ENCODE measurements at places on chromosomes 7 and 10.
A peak's percentile ranks its signal among the peaks of the same experiment; 100 is the strongest.

DNA sequence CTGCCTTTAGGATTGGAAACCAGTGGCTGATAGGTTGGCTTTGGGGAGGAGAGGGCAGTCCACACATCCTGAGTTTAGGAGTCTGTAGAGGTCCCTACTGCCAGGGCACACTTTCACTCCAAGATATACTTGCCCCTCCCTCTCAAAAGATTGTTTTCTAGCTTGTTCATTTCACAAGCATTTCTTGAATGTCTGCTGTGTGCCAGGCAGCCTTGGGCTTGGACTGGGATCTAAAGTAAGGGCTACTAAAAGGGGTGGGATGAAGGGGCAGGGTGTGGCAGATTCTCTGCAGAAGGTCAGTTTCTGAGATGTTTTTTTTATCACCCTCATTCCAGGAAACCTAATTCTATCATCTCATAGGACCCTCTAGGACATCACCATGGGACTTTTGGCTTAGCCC lies 272.4 kb downstream of the SKAP2 start:
- DNase-seq, result no peak

GRCh38 chr7:127153315-127153714 lies 99.4 kb downstream of the GRM8 start:
- no peak for DNase-seq

GRCh38 chr7:155992538-155992937 lies 180.3 kb upstream of the SHH start:
- no peak for DNase-seq

- no peak for DNase-seq
These were observed 11.5 kb downstream of the IKZF1 start for GRCh38 chr7:50315739-50316671.

DNA sequence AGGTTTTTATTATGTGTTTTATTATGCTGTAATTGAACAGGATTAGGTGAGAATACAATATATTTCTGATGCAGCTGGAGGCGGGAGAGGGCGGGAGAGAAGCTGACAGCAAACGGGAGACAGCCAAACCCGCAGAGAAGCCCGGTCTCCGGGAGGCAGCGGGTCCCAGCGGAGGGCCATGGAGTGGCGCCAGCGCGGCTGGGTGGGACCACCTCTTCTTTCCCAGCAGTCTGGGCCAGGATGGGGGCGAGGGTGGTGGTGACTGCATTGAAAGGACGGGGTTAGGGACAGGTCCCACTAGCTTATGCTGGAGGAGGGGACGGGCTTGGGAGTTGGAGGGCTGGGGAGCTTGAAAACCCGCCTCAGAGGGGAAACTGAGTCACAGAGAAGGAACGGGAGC lies 14.5 kb upstream of the KAZALD1 start:
- DNase-seq, result no peak

DNA sequence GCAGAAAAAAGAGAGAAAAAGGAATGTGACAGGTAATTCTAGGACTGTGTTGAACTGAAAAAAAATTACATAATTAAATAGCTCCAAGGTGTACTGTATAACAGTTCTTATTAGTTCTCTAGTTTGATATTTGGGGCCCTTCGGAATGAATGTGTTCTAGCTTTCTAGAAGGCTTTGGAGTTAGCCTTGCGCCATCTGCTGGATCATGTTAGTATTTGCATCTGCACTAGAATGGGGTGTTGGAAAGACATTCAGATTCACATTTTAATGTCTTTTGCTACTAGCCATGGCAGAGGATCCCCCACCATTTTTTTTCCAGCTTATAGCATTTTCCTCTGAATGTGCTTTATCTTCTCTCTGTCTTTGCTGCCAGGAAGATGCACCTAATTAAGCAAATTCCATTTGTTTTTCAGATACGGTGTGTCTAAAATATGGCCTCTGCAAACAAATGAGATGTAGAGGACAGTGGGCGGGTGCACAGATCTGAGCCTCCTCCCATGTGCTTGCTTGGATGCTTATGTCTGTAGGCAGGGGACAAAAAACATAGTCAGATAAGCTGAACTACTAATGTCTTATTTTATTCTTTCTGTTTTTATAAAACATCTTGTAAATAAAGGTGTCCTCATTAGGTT lies 238.5 kb downstream of the PHF14 start:
- DNase-seq, result peak; percentile 70

DNA sequence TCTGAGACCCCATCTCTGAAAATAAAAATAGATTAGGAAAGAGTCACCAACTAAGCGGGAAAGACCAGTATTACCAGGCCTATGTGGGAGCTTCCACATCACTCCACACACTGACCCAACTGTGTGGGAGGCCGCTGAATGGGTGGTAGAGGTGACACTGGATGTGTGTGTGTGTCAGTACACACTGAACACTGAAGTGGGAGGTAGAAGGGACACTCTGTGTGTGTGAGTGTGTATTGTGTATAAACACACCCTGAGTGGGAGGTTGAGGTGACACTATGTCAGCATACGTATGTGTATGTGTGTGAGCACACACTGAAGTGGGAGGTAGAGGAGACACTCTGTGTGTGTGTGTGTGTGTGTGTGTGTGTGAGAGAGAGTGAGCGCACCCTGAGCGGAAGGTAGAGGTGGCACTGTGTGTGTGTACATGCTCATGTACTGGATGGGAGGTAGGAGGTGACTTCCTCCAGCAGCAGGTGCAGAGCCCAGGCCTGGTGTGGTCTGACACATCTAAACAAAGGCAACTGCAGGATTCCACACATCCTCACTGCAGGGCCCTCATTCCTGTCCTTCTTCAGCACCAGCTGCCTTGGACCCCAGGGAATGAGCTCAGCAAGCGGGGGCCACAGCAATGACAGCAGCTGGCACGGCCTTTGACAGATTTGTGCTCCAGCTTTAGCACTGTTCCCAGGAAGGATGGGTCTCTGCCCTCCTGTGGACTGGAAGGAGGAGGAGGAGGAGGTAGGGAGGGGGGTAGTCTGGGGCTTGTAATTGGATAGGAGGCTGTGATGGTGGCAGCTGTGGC lies 26.5 kb upstream of the RBM20 start:
- no peak for DNase-seq

DNA sequence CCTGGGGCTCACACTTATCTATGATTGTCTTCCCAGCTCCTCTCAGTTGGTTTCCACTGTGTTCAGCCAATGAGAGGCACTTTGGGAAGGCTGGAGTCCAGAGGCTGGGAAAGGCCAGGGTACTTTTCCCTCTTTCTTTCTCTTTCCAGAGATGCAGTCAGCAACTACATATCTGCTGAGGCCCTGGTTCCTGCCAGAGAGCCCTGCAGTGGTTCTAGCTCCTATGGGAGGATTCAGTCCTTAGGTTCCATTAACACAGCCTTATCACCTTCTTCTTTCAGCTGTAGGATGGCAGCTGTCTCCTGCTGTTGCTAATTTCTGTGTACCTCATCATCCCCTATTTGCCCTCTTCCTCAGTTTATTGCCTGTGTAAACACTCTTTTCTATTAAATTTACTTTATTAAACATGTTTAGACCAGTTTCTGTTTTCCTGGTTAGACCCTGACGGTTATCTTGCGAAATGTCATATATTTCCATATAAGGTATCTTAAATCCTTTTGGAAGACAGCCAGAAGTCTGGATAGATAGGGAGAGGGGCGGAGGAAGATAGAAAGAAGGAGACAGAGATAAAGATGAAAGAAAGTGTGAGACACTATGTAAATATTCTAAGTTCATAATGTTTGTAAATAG lies 100.3 kb downstream of the HGF start:
- DNase-seq, result no peak

DNA sequence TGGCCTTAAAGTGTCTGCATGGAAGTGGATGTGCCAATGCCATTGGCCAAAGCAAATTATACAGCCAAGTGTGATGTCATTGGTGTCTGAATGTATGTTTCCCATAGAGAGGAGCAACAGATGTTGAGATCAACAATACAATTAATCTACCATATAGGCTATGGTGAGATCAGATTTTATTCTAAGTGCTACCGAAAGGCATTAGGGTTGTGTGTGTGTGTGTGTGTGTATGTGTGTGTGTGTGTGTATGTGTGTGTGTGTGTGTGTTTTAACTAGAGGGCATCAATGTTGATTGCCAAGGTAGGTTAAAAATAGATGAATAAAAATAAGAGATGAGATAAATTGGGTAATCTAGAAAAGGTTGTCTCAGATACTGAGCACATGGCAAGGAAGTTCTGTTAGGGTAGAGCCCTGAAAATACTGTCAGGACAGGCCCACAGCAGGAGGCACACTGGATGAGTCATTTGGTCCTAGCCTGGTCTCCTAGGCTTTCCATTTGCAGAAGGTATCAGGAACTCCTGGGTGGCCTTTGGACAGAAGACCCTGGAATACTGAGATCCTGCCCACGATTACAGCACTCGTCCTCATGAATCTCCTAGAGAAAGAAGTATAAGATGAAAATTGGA lies 446.0 kb upstream of the PODXL start:
- DNase-seq, result no peak

- DNase-seq, result no peak
These were observed 36.8 kb upstream of the HSPA12A start for GRCh38 chr10:116779076-116779687.

DNA sequence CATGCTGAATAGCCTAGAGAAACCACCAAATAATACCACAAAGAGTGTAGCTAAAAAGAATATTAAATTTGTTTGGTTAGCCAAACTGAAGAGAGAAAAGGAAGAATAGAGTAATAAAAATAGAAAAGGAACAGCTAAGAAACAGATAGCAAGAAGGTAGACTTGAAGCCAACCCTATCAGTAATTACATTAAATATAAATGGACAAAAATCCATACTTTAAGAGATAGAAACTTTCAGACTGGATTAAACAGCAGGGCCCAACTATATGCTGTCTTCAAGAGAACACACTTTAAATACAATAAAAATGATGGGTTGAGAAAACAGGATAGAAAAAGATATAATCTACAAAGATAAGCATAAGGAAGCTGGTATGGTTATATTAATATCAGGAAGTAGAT lies 31.2 kb downstream of the IL2RA start:
- no peak for DNase-seq

- DNase-seq, result no peak
These were observed 11.4 kb upstream of the LRRC61 start for GRCh38 chr7:150311711-150312110.

- DNase-seq, result no peak
These were observed 97.0 kb downstream of the C10orf105 start for GRCh38 chr10:71622616-71623015.

- no peak for DNase-seq
These were observed 485.8 kb downstream of the PLXDC2 start for GRCh38 chr10:20302033-20302432.

DNA sequence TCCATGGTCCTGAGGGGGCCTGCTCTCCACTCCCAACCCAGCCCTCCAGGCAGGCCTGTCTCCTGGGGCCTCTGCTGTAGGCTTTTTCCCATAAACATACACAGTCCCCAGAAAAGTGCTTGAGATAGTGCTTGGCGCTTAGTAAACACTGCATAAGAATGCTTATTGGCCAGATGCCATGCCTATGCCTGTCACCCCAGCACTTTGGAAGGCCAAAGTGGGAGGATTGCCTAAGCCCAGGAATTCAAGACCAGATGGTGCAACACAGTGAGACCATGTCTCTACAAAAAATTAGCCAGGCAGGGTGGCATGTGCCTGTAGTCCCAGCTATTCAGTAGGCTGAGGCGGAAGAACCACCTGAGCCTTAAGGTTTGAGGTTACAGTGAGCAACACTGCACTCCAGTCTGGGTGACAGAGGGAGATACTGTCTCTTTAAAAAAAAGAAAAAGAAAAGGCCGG lies 24.6 kb upstream of the ASL start:
- DNase-seq, result peak; percentile 93

- no peak for DNase-seq
These were observed 161.0 kb downstream of the USP6NL start for GRCh38 chr10:11450427-11450826.

GRCh38 chr7:100215895-100216294 lies 3.9 kb upstream of the PVRIG start:
- peak; percentile 1 for DNase-seq

GRCh38 chr10:339038-339391 lies 203.8 kb downstream of the ZMYND11 start:
- DNase-seq, result no peak

- DNase-seq, result no peak
These were observed 147.8 kb upstream of the KLF6 start for GRCh38 chr10:3932597-3933375.
